Placental epithelial cell (primary cell): ENCODE measurements at places on chromosomes 6 and 20. TPM values are rescaled to one million over a fixed set of nuclear protein-coding genes. Genes with fewer than 3 reads are reported as not detected.

The GCNT2 gene
- total RNA-seq, result 0.79 TPM in 1 of 2 replicates, not detected in the other

The RAB23 gene
- total RNA-seq, result 11.0 and 14.5 TPM in 2 replicates

The SDCBP2 gene
- 3.1 and 6.7 TPM in 2 replicates for total RNA-seq

The SPEF1 gene
- 0.22 TPM in 1 of 2 replicates, not detected in the other for total RNA-seq

The IMPG1 gene
- total RNA-seq, result not detected in 2 replicates

The ZDHHC14 gene
- 11.4 and 14.1 TPM in 2 replicates for total RNA-seq

The TREM2 gene
- total RNA-seq, result not detected in 2 replicates

The HMGA1 gene
- 48.3 and 220 TPM in 2 replicates for total RNA-seq

The HLA-F gene
- total RNA-seq, result 2.4 TPM in 2 replicates

The SSTR4 gene
- 0.43 and 3.5 TPM in 2 replicates for total RNA-seq

The PRICKLE4 gene
- 0.65 and 5.5 TPM in 2 replicates for total RNA-seq

The IP6K3 gene
- total RNA-seq, result 2.4 and 6.3 TPM in 2 replicates

The KHDC1L gene
- not detected in 2 replicates for total RNA-seq

The HDGFL1 gene
- total RNA-seq, result not detected in 2 replicates

The ZNF311 gene
- 1.6 and 2.4 TPM in 2 replicates for total RNA-seq

The WFDC5 gene
- total RNA-seq, result not detected in 2 replicates

The PRL gene
- total RNA-seq, result not detected in 2 replicates

The OR2H2 gene
- not detected in 2 replicates for total RNA-seq

The ASF1A gene
- 7.5 and 12.7 TPM in 2 replicates for total RNA-seq

The LIME1 gene
- total RNA-seq, result 2.4 and 5.1 TPM in 2 replicates

The MPIG6B gene
- total RNA-seq, result 0.39 and 0.54 TPM in 2 replicates

The TPBG gene
- total RNA-seq, result 34.2 and 55.4 TPM in 2 replicates

The KCNS1 gene
- 0.79 and 7.3 TPM in 2 replicates for total RNA-seq

The TGM3 gene
- not detected in 2 replicates for total RNA-seq

The DPM1 gene
- total RNA-seq, result 35.3 and 53.2 TPM in 2 replicates

The ETV7 gene
- total RNA-seq, result not detected in 2 replicates

The LGSN gene
- total RNA-seq, result not detected in 2 replicates

The GPX6 gene
- not detected in 2 replicates for total RNA-seq

The TMEM63B gene
- total RNA-seq, result 19.6 and 39.6 TPM in 2 replicates

The TBX18 gene
- total RNA-seq, result 62.0 and 72.0 TPM in 2 replicates

The NUDT3 gene
- 12.2 and 15.1 TPM in 2 replicates for total RNA-seq

The PAK1IP1 gene
- 5.5 and 9.3 TPM in 2 replicates for total RNA-seq

The ARFGAP1 gene
- total RNA-seq, result 91.9 and 112 TPM in 2 replicates

The RIPOR3 gene
- total RNA-seq, result 0.22 and 0.39 TPM in 2 replicates

The RIMS4 gene
- under 0.01 TPM in 1 of 2 replicates, not detected in the other for total RNA-seq

The IRF4 gene
- 0.11 and 1.2 TPM in 2 replicates for total RNA-seq
